C1 segment of cervical spinal cord (tissue), 14 donors: ENCODE measurements at places on chromosomes 6 and 20.

- no peak for DNase-seq
Observed at GRCh38 chr20:62087632-62088031, 22.0 kb upstream of the TAF4 start.

DNA sequence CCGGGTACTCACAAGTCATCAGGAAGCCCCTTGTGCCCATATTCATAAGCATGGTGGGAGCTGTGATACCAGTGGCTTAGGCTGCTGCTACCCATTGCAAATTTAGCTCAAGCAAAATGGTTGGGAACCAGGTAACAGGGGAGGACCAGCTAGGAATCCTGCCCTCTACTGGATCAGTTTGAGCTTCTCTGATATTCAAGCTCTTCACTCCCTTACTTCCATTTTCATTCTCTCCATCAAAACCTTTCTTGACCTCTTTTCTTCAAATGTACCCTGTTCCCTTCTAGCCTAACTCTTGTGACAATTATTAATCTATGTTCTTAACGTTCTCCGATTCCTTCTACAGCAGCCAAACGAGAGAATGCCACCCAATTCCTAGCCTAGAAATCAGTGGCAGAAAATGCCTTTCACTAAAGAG lies 9.7 kb downstream of the NOL7 start:
- no peak for DNase-seq

DNA sequence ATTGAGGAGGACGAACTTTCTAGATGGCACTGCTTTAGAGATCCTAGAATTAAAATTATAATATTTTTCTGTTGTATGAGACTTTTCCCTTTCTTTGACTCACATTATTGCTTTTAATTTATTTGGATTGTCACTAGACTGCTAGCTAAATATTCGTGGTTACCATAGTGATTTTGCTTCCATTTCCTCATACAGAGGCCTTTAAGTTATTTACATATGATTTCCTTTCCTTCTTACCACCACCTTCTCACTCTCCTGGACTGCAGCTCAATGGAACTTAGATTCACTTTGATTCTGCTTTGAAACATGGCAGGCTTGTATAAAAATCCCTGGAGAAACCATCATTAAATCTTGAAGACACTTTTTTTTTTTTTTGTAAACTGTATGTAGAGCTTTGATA lies 222.9 kb downstream of the LAMA2 start:
- no peak for DNase-seq

GRCh38 chr6:109393886-109394281 lies 11.6 kb upstream of the CD164 start:
- DNase-seq, result no peak

GRCh38 chr6:169847901-169848311 lies 96.5 kb downstream of the ERMARD start:
- DNase-seq, result no peak

DNA sequence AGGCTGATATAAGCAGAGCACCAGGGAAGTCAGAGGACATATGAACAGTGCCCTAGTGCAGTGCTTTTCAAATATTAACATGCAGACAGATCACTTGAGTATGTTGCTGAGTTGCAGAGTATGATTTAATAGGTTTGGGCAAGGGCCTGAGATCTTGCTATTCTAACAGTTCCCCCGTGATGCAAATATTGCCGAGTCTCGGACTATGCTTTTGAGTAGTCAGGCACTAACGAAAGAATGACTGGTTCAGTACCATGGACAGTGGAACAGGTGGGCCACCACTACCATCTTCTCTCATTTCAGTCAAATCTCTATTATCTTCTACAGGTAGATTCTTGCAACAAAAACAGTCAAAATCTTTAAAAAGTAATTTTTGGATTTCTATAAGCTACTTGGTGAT lies 3.7 kb upstream of the TMEM200A start:
- no peak for DNase-seq

DNA sequence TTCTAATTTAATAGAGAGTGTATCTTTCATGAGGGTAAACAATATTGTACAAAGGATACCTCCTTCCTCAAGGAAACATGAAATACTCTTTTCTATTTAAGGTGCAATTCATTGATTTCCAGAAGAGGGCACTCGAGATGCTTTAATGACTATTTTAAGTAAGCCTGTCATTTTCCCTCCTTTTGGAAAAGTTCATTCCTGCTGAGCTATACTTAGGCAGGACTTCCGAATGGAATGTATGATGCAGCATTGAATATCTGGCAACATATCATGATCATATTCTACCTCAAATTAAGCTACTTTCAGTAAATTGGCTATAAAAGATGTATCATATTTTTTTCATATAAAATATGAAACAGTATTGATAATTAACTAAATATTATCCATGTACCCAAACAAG lies 5.0 kb downstream of the DST start:
- DNase-seq, result no peak

- no peak for DNase-seq
Observed at GRCh38 chr6:43475516-43475915, 1.9 kb upstream of the TJAP1 start.

- DNase-seq, result no peak
Observed at GRCh38 chr20:4227085-4227821, 211.9 kb upstream of the RNF24 start.

DNA sequence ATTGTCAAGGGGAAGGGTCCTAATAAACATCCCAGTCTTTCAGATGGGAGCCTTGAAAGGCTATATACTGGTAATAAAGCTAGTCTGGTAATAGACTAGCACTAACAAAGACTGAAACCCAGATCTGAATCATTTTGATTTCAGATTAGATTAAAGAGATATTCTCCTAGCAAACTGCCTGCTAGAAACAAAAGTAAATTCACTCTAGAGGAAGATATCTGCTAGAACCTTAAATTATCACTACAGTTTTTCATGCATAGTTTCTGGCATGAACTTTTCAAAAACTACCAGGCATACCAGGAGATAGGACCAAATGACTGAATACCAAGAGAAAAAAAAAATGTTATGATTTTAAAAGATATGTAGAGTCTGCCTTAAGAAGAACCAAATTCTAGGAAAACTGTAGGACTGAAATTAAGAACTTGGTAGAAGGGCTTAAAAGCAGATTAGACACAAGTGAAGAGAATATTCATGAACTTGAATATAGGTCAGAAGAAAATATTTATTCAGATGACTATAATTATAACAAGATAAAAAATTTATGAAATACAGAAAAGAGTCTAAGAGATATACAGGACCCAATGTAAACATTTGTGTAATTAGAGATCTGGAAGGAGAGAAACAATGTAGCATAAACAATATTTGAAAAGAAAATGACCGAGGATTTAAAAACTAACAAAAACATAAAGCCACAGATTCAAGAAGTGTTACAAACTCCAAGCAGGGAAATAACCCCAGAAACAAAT lies 141.6 kb downstream of the FOXO3 start:
- DNase-seq, result no peak
